ENCODE measurements at places on chromosomes 5 and 9.

DNA sequence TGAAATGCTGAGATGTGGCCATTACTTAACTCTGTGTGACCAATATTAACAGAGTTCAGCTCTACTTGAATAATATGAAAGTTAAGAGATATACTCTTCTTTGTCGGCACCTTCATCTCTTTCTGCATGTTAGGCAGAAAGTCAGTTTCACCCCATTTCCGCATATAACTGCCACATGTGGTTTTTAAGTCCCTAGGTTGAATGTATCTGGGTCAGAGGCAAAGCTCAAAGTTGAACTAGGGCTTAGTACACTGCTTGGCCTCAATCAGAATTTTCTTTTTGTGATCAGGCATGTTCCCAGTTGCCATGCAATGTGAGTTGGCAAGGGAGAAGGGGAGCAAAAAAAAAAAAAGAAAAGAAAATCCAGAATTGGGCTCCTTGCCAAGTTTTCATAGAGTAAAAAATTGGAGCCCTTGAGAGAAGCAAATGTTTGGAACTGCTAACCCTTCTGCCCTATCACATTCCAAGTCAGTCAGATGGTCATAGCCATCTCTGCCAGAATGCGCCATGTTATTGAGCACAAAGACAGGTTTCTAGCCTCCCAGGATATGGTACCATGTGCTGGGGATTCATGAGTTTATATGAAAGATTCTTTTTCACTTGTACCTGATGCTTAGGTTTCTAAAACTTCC lies 251.2 kb upstream of the RORB start:
- no peak overlapping the region for H3K4me3 ChIP-seq
- no peak overlapping the region for H3K27ac ChIP-seq
- H3K27me3 ChIP-seq, result no peaks in the 10 kb centered on the region
- no peaks in the 10 kb centered on the region for H3K36me3 ChIP-seq

DNA sequence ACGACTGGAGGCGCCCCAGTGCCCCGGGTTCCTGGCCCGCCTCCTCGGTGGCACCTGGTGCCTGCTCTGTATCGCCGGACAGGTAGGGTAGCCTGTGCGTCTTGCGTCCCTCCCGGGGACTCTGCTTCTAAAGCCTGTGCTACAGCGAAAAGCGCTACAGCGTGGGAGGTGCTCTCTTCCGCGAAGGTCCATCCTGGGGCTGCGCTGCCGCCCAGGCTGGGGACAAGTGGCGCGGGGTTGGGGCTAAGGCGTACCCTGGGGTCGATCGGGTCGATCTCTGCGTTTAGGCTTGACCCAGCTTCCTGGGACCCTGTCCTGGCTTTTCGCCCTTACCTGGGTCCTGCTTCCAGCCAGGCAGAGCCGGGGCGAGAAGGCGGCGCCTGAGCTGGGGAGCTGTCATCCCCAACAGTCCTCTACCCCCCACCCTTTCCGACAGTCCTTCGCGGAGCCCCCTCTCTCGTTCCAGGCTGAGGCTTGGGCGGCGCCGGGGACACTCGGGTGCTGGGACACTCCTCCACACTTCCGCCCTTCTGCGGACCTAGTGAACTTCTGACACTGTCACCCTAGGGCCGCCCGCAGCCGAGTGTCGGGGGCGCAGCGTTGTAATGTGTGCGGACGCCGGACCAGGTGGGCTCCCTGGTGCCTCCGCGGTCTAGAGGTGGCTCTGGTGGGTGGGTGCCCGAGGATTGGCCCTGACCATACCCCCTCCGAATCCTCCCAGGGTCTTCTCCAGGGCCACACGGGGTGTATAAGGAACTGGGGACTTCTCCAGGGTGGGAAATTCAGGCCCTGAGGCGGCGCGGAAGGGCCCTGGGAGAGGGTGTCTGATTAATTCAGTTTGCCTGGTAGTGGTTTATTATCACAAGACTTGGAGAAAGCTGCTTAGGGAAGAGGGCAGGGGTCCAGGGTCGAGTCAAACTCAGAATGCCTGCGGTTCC lies 328.2 kb downstream of the SH3GL2 start:
- H3K4me3 ChIP-seq, result peak overlapping the region; percentile 65
- no peaks in the 10 kb centered on the region for H3K36me3 ChIP-seq

DNA sequence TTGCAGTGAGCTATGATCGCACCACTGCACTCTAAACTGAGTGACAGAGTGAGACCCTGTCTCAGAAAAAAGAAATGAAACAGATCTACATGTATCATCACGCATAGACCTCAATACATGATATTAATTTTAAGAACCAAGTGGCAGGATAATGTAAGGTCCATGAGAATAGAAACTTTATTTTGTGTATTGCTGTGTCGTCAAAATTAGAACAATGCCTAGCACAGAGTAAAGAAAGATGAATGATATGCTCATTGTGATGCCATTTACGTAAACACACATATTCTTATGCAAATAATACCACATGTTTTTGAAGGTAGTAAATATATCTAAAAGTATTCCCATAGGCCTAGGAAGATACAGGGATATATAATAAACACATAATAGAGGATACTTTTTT lies 3.6 kb upstream of the UIMC1 start:
- H3K27ac ChIP-seq, result no peak overlapping the region
- no peak for DNase-seq
- no peak overlapping the region for H3K4me3 ChIP-seq
- peaks cover under 1% of the 10 kb centered on the region for H3K4me1 ChIP-seq
- H3K27me3 ChIP-seq, result no peaks in the 10 kb centered on the region

DNA sequence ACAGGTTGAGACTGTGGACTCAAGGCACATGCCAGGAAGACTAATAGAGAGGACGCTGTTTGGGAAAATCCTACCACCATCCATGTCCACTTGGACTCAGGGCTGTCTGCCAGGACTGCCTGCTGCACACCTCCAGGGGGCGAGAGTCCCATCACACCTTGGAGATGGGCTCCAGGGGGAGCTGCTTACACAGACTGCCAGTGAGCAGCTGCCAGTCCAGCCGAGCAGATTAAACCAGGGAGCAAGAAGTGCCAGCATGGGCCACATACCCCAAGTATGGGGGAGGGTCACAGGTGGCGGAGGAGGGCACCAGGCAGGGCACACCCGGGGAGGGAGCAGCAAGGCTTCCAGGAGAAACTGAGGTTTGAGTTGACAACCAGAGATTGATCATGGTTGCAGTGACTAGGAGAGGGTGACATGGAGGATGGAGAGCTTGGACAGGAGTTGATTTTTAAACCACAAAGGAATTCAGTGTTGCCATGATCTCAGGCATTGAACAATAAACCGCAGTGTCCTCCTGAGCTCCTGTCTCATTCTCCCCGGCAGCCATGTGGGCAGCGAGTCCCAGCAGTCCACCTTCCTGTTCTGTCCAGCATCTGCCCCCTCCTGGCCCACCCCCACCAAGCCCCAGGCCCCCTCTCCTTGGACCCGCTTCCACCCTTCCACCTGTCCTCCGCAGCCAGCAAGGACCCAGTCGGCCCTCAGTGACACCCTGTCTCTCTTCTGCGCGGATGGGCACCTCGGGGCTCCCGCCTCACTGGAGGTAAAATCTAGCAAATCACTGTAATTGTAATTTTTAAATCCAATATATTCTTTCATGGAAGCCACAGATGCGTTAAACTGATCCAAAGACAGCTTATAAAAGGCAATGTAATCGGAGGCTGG lies 3.1 kb upstream of the VAV2 start:
- no peak overlapping the region for H3K27ac ChIP-seq
- H3K4me1 ChIP-seq, result no peaks in the 10 kb centered on the region

DNA sequence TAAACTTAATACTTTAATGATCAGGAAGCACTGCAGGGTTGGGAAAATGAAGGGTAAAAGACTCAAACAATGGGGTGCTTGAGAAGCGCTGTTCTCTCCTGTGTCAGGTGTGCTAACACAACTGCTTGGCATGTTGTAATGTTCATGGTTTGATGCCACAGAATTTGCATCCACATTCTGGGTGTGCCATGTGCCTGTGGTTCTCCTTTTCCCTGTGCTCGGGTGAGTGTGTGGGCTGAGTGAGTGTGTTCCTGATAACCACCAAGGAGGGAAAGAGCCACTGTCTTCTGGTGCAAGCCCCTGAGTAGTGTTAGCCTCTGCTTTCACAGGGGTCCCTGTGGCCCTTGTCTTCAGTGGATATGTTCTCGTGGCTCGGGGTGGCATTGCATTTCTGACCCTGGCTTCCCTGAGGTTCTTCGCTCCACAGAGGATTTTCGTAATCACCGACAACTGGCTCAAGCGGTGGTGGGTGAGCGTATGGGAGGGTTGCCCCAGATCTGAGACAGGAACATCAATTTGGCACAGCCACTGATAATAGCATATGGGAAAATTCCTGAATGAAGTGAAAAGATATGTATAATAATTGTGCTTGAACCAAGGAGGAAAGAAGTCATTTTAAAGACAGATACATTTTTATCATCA lies 102.0 kb downstream of the MVB12B start:
- H3K27me3 ChIP-seq, result no peaks in the 10 kb centered on the region
- no peaks in the 10 kb centered on the region for H3K4me1 ChIP-seq
- H3K36me3 ChIP-seq, result no peaks in the 10 kb centered on the region
- no peak for DNase-seq
- no peak overlapping the region for H3K4me3 ChIP-seq

DNA sequence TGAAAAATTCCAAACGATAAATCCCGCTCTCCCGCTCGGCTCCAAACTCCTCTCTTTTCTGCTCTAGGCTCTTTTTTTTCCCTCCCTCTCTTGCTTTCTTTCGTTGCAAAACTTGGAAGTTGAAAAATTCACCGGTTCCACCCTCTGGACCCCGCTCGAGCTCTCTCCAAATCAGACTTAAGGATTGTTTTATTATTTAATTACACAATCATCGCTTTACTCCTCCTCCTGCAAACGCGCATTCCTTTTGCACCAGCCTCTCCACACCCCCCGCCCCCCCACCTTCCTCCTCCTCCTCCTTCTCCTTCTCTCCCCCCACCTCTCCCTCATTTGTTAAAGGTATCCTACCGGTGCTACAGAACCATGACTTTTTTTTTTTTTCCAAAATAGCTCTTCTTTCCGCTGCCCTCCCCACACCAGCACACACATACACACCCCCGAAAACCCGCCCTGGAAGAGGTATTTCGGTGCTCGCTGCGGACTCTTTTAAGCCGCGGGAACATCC lies 535 bp upstream of the NFIB start:
- no peaks in the 10 kb centered on the region for H3K36me3 ChIP-seq
- peak overlapping the region; percentile 99 for H3K27ac ChIP-seq
- H3K27me3 ChIP-seq, result no peaks in the 10 kb centered on the region
- peak; percentile 83 for DNase-seq
- H3K4me1 ChIP-seq, result no peaks in the 10 kb centered on the region

DNA sequence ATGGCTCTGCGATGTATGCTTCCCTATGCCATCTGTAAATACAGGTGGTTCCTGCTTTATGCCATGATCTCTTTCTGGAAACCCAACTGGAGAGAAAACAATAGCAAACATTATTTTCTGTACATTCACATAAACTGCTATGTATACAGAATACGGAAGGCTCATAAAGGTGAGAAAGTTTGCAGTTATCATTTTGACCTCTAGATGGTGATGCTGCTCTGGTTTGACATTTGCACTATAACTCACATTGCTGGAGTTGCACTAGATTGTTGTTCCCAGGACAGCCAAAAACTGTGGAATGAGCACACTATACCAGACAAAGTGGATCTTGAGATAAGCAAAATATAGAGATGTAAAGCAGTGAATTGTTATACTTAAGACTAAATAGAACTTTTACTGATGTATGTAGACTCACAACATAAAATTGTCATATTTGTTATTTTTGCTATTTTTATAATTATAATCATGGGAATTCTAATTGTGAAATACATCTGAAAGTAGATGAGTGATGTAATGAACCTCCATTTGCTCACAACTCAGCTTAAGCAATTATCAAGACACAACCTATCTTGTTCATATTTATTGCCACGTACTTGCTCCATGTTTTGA lies 246.5 kb downstream of the PTPRD start:
- no peak for DNase-seq
- no peaks in the 10 kb centered on the region for H3K36me3 ChIP-seq
- H3K4me3 ChIP-seq, result no peak overlapping the region
- H3K27ac ChIP-seq, result no peak overlapping the region

DNA sequence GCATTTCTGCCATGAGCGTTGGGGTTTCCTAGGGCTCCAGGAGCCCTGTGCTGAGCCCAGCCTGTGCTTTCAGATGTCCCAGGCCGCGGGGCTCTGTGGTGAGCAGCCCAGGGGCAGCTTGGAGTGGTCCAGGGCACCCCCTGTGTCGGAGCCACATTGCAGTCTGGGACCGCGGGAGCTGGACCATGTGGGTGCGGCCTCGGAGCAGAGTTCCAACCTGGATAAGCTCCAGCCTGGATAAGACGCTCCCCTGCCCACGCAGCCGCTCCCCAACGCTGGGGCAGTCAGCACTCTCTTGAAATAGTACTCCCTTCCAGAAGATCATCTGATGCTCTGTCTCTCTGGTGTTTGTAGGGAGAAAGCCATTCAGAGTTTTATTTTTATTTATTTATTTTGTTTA lies 111.1 kb downstream of the WNK2 start:
- no peaks in the 10 kb centered on the region for H3K36me3 ChIP-seq
- H3K4me1 ChIP-seq, result no peaks in the 10 kb centered on the region
- H3K27me3 ChIP-seq, result no peaks in the 10 kb centered on the region
- H3K4me3 ChIP-seq, result no peak overlapping the region
- DNase-seq, result peak; percentile 63
- H3K27ac ChIP-seq, result no peak overlapping the region

DNA sequence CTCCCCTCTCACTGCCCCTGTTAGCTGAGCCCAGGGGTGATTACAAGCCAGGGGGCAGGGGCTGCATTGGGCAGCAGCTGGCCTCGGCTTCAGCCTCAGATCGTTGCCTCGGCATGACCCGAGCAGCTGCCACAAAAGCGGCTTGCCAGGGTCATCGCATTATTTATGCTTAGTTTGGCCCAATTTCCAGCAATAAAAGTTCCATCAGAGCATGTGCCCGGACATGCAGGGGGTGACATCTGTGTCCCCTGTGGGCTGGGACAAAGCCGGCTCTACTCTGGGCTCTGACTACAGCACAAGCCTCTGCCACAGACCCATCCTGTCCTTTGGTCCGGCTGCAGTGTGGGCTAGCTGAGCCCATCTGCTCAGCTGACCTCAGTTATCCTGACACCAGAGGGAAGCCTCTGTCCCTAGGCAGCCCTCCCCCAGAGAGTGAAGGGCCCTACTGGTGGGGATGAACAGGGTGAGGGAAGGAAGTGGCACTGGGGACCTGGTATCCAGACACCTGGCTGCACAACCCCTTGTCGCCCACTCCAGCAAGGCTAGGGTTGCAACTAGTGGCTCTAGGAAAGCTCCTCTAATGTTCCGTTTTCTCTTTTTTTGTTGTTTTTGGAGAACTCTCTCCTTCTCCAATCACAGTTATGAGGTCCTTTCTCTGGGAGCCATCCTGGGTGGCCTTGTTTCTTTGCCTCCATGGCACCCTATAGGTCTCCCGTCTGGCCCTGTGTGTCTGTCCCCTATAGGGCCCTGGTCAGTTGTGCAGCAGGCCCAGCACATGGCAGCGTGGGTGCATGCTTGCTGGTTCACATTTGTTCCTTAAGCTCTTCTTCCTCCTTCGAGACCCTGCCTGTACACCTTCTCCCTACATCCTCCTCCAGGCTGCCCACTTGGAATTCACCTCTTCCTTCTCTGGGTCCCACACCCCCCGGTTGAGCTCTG lies 13.3 kb upstream of the GADD45G start:
- no peak overlapping the region for H3K27ac ChIP-seq
- peak; percentile 44 for DNase-seq
- H3K4me1 ChIP-seq, result no peaks in the 10 kb centered on the region
- no peak overlapping the region for H3K4me3 ChIP-seq
- H3K36me3 ChIP-seq, result no peaks in the 10 kb centered on the region
- H3K27me3 ChIP-seq, result no peaks in the 10 kb centered on the region
